Activated naive CD4-positive, alpha-beta T cell treated with Interleukin-2 at 50 U/mL for 16 hours (primary cell): ENCODE measurements at places on chromosomes 12 and 14.

- no peak for DNase-seq
These were observed 858 bp upstream of the ANKRD13A start for GRCh38 chr12:109998241-109998903.

GRCh38 chr12:31317471-31318395 is 8.2 kb downstream of the SINHCAF start:
- no peak for DNase-seq

- no peak for DNase-seq
These were observed 40.3 kb upstream of the RGS6 start for GRCh38 chr14:71891970-71892369.

DNA sequence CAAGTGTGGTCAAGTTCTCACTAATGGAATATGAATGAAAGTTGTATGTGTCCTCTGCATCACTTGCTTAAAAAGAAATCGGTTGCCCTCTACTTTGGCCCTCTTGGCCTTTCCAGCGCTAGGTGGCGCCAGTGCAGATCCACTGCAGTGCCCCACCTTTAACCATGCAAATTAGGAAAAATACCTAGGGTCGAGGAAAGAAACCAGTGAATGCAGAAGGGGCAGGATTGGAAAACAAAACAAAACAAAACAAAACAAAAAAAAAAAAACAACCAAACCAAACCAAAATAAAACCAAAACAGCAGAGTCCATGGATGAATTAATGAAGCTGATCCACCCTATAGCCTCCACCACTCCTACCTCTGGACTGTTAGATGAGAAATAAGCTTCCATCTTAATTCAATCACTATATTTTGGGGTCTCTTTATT is 12.9 kb upstream of the NEMF start:
- DNase-seq = peak; percentile 84

GRCh38 chr14:67965696-67966095 is 146.1 kb downstream of the RAD51B start:
- DNase-seq = no peak

DNA sequence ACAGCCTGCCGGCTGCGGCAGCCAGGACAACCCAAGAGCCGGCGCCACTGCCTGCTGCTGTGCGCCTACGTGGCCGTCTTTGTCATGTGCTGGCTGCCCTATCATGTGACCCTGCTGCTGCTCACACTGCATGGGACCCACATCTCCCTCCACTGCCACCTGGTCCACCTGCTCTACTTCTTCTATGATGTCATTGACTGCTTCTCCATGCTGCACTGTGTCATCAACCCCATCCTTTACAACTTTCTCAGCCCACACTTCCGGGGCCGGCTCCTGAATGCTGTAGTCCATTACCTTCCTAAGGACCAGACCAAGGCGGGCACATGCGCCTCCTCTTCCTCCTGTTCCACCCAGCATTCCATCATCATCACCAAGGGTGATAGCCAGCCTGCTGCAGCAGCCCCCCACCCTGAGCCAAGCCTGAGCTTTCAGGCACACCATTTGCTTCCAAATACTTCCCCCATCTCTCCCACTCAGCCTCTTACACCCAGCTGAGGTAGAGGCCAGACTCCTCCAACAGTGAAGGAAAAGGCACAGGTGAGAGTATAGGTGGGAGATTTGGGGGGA is 10.3 kb downstream of the ZBTB39 start:
- DNase-seq = no peak

GRCh38 chr12:29638528-29638927 is 141.0 kb upstream of the OVCH1 start:
- DNase-seq = no peak

DNA sequence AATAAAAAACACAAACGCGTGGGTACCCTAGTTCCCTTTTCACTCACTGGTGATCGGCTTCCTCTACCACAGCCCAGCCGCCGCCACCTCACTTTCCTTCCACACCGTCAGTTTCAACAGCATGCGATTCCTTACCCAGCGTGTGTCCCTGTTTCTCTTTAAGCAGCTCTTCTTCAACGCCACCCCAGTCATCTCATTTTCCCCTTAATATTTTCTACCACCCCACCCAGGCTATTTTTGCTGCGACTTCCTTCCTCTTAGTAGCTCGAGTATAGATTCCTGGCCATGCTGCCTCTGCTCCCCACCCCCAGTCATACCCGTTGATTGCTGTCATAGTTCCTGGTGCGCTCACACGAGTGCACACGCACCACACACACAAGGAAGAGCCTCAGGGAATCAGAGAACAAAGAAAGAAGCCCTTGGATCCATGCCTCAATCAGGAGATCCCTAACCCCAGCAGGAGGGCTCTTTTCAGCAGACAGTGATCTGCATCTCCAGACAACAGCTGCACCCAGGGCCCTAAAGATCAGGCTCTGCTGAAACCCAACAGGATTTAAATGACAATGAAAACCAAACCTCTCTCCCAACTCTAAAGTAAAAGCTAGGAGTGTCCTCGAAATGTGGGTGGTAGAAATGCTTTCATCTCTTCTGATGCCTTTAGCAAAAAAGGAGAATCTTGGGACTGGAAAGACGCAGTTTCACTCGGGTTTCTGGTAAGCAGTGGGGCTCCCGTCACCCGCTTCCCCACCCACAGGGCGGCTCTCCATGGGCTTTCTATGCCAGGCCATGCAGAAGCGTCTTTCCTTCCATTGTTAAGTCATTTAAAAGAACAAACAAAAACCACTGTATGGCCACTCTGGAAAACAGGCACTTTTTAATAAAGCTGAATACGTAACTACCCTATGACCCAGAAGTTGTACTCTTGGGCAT is 23.8 kb downstream of the VPS37B start:
- DNase-seq = peak; percentile 75

DNA sequence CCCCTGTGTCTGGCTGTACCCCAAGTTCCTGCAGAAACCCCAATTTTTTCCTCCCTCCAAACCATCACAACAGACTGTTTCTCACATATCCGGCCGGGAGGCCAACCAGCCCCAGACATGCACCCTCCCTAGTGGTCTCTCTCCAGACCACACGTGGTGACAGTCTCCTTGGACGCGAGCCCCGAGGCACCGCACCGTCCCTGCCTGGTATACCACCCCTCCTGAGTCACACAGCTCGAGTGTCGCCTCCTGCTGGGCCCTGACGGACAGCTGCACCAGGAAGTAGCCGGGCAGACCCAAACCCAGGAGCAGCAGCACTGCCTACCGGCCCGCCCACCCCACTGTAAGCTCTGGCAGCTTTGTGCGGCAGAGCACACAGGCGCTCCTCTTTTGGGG is 97.4 kb downstream of the RFLNA start:
- DNase-seq = no peak

DNA sequence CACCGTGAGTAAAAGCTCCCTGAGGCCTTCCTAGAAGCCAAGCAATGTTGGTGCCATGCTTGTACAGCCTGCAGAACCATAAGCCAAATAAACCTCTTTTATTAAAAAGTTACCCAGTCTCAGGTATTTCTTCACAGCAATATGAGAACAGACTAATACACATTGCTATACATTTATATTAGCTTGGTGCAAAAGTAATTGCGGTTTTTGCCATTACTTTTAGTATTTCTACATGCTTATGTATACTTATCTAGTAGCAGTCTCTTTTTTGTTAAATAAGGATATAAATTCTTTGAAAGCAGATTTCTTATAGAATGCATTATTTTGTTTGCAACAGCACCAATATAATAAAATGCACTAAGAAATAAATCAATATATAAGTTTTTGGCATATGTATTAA is 619.6 kb downstream of the FSCB start:
- DNase-seq = no peak
